ENCODE measurements at places on chromosomes 16 and 17.

- no peak for DNase-seq
Measured at GRCh38 chr17:74241431-74241830, 28.1 kb downstream of the TTYH2 start.

DNA sequence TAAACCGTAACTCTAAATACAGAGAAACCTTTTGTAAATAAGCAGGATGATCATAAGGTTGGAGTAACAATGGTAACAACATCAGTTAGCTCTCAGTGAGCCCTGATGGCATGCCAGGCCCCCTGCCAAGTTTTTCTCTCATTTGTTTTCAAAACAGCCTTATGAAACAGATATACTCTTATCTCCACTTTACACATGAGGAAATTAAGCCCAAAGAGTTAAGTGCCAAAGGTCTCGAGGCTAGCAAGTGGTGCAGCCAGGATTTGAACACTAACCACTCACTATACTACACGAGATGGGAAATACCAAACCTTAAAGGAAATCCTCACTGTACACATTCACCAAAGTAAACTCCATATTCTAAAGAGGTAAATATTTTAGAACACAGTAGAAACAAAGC lies 15.0 kb downstream of the USP31 start:
- no peak for DNase-seq

GRCh38 chr16:55492756-55493380 lies 13.9 kb downstream of the MMP2 start:
- DNase-seq: no peak

- no peak for DNase-seq
Measured at GRCh38 chr16:1125471-1125870, 27.4 kb upstream of the CACNA1H start.

GRCh38 chr17:39173526-39174274 lies 7.7 kb upstream of the ARL5C start:
- no peak for DNase-seq

DNA sequence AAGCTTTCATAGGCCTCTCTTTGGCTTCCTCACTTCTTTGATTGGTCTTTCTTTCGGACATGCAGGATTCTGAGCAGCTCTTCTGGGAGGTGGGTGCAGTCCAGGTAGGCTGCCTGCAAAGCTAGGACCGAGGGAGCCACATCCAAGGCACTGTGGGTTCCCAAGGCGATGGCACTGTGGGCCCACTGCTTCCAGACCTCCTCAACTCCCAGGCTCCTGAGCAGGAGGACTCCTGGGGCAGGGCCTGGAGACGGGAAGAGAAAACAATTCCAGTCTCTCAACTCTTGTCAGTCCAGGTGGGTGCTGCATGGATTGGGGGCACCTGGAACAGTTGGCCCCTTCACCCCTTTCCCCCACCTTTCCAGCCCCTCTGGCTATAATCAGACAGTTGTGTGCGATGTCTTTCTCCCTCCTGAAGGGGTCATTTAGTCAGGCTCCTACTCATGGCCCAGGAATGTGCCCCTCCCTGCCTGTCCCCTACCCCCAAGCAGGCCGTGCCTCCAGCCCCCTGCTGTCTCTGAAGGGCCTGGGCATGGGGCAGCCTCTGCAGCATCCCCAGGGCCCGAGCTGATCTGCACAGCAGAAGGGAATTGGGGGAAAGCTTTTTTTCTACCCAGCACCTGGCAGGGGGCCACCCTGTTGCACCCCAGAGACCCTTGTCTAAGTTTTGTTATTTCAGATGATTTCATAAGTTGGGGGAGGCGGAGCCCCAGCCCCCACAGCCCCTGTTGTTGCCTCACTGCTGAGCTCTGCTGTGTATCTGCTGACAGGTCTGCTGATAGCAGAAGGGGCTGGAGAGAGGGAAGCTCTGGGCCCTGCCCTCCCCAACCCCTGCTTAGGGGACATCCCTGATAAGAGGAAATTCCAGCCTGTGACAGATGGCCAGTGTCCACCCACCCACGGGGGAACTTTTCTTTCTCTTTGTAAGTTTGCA lies 330.3 kb downstream of the SEC14L1 start:
- no peak for DNase-seq

- DNase-seq: no peak
Measured at GRCh38 chr16:84484579-84485254, 19.7 kb downstream of the MEAK7 start.

GRCh38 chr17:35130392-35130791 lies 9.0 kb downstream of the FNDC8 start:
- DNase-seq: no peak

DNA sequence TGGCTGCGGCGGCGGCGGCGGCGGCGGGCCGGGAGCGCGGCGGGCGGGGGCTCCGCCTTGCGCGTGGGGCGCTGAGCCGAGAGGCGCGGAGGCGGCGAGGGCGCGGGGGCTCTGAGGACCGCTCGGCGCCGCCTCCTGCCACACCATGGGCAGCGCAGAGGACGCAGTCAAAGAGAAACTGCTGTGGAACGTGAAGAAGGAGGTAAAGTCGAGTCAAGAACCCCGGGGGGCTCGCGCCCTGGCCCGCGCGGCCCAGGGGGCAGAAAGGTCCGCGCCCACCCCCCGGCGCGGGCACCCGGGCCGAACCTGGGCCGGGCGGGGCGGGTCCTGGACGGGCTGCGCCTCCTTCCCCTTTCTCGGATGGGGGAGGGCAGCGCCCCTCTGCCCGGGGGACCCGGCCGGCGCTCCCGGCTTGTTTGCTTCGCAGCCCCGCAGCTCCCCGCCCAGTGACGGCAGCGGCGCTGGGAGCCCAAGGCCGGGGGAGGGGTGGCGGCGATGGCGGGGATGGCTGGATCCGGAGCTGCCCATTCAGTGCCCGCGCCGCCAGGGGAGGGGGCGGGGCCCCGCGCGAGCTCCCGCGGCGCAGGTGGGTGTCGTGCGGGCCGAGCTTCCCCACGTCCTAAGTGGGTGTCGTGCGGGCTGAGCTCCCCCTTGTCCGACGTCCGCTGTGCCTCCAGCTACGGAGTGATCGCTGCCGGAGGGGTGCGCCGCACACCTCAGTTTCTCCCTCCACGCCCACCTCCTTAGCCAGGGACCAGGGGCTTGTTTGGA lies 428 bp downstream of the SGSM2 start:
- peak; percentile 35 for DNase-seq

DNA sequence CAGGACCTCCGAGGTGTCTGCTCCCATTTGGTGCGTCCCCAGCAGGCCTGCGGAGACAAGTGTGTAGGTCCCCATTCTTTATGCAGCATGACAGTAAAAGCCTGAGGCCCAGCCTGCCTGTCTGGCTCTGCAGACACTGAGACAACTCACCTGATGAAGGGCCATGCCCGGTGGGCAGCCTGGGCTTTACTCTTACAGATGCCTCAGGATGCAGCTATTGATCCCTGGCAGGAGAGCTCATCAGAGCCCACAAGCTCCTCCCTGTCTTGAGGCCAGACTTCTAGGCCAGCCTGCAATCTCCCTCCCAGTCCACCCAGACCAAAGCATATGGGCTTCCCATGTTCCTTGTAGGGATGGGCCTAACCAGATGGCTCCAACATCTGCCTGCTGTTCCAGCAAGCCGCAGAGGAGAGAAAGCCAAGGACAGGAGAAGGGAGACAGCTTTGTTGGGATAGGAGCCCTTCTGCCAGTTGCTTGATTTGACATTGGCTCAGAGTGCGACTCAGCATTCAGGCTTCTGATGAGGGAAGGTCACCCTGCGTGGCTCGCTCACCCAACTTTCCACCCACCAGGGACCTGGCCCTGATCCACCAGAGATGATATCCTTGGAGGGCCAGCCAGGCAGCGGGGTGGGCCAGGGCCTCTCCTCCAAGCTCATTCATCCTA lies 87.5 kb downstream of the SOCS1 start:
- DNase-seq: no peak

DNA sequence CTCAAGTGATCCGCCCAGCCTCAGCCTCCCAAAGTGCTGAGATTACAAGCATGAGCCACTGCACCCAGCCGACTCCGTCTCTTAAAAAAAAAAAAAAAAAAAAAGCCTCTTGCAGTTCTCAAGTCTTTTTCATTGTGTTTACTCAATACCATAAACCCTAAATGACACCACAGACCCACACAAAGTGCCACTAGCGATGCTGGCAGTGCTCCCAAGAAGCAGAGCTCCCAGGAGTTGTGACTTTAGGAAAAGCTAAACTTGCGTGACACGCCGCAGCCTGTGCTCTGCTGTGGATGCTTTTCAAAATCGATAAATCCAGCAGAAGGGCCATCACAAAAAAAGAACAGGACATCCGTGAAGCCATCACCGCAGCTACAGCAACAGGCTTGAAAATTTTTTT lies 114.7 kb downstream of the ANKRD11 start:
- DNase-seq: no peak

DNA sequence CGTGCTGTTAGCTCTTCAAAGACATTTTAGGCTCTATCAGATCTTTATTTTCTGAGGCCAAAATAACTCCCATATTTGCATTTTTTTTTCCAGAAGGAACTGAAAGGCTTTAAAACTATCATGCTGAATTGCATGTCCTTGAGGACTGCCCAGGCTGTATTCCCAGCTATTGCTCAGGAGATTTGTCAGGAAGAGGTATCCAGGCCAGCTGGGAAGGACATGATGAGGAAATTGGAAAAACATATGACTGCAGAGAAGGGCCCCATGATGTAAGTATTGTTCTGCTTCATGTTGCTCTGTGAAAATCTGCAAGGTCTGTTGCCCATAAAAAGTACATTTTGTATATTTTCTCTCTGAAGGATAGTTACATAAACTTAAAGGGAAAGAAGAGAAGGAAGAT lies 5.7 kb downstream of the CDC6 start:
- no peak for DNase-seq

GRCh38 chr17:75130632-75131277 lies 787 bp downstream of the NT5C start:
- DNase-seq: peak; percentile 52

- DNase-seq: no peak
Measured at GRCh38 chr17:42537156-42537805, 1.2 kb downstream of the NAGLU start.

DNA sequence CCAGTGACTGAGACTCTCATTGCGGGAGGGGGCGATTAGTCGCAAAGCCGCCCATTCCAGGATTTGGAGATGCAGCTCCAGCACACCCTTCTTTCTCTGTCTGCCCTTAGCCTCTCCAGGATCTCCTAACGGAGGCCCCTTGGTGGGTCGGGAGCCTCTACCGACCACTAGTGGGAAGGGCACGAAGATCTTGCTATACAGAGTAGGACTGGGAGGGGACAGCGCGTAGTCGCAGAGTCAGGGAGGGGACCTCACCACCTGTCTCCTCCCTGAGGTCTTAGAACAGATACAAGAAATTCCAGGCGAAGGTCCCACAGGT lies 588 bp upstream of the SMTNL2 start:
- peak; percentile 9 for DNase-seq

DNA sequence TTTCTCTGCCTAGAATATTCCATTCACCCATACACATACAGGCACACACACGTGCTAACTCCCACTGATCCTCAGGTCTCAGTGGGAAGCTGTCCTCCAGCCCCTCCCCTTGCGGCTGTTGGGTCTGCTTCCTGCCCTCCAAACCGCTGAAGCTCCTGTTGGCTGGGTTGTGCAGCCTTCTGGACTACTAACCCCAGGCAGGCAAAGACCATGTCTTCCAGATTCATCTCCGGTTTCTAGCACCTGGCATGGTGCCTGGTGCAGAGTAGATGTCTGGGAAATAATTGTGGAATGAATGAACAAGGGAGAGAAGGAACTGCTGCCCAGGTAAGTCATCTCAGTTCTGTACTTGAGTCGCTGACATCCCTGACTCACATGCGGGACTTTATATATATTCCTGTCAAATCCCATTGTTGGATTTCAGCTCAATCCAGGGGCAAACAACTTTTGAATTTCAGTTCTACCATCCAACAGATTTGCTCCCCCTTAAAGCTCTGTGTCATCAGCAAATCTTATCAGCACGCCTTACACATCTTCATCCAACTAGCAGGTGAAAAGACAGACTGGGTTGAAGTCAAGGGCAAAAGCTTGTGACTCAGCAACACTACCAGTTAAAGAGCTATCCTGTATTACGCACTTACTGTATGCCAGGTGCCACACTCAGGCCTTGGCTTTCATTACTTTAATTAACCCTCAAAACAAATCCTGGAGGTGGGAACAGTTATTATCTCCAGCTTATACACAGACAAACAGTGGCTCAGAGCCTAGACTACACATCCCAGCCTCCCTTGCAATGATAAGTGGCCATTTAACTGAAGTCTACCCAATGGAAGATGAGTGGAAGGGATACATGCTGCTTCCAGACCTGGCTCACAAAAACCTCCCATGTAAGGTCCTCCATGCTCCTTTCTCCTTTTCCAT lies 51.1 kb downstream of the SRCIN1 start:
- DNase-seq: no peak

DNA sequence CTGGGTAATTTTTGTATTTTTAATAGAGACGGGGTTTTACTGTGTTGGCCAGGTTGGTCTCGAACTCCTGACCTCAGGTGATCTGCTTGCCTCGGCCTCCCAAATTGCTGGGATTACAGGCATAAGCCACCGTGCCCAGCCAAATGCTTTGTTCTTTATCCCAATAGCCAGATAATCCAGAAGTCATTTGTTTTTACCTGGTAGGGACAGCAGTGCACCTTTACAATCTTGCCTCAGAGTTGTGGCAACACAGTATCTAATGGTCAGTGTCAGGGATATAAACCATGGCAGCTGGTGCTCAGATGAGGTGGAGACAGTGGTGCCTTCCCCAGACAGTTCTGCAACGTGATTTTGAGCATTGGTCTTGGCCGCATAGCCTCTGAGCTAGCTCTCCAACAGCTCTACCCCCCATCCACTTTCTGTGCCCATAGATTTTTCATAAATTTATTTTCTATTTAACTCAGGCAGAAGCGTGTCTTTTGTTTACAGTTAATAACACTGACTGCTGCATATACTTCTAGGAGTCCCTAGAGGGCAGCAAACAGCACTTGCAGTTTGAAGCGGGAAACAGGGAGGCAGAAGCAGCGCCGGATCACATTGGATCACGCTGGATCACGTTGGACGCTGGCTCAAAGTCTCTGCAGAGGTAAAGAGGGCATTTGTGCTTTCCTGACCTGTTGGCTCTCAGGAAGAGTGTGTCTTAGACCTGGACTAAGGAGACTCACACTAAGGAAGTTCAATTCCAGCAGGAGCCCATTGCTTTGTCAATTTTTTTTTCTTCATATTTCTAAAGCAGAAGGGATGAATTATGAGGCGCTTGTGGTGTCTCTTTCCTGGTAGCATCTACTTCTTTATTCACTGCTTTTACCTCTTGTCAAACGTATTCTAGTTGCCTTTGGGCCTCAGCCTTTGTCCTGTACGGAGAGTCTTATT lies 5.1 kb upstream of the GGT6 start:
- DNase-seq: peak; percentile 65

- no peak for DNase-seq
Measured at GRCh38 chr17:20066253-20066652, 57.1 kb downstream of the SPECC1 start.

DNA sequence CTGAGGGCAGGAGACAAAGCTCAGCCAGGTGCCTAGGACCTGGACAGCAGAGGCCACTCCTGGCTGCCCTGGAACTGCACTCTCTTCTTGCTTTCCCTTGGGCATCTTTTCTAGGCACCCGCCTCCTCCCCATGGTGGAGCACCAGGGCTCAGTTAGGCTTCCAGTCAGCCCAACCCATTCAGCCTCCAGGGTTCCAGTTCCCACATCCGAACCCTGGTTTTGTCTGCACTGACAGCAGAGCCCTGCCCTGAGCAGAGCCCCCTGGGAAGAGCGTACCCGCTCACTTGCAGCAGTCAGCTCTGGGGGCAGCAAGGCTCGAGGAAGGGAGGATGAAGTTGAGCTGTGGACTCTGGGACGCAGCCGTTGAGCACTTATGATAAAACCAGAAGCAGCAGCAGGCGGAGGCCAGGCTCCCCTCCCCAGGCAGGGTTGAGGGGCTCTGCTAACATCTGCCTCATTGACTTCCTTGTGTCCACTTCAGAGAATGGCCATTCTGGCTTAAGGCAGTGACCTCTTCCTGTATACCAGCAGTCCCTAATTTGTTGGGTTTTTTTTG lies 213.2 kb downstream of the NTN1 start:
- no peak for DNase-seq
